H9 (cell line): ENCODE measurements at places on chromosomes 3 and 15. TPM values are rescaled to one million over a fixed set of nuclear protein-coding genes. Genes with fewer than 3 reads are reported as not detected.

GRCh38 chr15:84633311-84634227 lies 20.5 kb downstream of the WDR73 start:
- peak; percentile 64 for DNase-seq

Gene UBR1
- 22.2 and 23.0 TPM in 2 replicates for total RNA-seq

DNA sequence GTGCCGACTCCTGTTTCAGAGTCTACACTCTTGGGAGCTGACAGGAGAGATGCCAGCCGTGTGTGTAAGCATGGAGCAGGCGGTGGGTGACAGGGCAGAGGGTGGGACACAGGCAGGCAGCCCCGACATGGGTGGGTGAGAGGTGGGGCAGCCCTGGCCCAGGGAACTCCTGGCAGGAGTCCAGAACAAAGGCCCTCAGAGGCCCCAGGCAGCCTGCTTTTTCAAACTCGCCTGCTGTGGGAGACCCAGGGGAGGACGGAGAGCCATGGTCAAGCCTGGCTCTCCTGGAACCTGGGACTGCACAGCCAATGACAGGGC lies 29.3 kb upstream of the SLC41A3 start:
- DNase-seq = peak; percentile 20

Gene KY
- not detected in 2 replicates for total RNA-seq

Gene PRR20G
- total RNA-seq = 0.26 and 0.35 TPM in 2 replicates
